ENCODE measurements at places on chromosomes 4 and X.

DNA sequence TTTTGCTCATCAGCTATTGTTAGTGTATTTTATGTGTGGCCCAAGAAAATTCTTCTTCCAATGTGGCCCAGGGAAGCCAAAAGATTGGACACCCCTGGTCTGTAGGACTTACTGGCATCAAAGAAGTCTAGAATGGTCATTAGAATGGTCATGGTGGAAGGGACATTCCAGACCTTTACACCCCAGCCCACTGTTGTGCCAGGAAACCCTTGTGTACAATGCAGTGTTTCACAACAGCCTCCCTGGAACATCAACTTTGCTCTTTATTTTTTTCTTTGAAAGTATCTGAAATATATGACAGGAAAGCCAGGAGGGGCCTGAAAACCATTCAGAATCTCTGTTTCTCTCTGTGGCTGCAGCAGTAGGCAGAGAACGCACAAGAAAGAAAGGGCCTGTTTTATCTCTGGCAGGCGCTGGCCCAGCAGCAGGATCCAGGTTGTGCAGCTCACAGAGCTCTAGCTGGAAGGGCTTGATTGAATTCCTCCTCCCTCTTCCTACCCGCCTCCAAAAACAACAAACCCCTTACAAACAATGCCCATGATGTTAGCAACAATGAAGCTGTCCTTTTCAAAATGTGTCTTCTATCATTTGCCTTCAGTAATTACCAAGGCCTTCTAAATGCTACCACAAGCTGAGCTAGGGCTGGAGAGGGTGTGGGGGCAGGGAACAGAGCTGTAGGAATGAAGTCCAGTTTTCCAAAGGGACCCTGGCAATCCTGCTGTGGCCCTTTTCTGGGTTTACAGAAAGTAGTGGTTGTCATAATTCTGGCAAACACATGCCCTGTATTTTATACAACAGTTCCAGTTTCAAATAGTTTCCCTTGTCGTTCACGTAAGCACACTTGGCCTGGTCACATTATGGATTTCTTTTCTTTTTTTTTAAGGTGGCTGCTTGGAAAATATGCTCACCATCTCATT lies 32.3 kb upstream of the TFDP3 start:
- DNase-seq: no peak

DNA sequence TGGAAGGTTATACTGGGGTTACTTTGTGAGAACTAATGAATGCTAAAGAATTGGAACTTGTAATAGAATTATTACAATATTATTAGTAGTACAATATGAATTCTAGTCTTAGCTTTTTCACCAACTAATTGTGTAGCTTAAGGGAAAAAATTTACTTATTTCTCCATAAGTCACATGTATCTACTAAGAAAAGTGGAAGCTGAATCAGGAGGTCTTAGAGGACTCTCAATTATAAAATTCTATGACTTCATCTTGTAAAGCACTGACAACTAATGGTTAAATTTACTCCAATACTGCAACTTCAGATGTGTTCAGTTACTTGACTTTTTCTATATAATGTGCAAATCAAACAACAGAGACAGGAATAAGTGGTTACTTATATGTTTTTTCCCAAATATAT lies 899 bp upstream of the TMPRSS11D start:
- DNase-seq: no peak

DNA sequence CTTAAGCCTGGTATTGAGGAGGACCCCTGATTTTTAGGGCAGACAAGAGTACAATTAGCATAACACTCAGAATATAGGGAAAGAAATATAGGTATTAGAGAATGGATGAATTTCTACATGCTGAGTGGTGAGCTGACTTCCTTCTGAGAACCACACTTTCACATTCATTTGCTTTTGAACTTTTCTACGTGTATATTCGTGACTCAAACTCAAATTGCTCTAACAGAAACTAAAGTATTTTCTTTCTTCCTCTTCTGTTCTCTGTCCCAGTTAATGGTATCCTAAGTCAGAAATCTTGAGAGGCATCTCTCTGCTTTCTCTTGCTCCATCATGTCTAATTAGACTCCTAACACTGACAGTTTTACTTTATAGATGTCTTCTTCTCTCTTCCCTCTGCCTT lies 103.2 kb upstream of the CITED1 start:
- DNase-seq: no peak

DNA sequence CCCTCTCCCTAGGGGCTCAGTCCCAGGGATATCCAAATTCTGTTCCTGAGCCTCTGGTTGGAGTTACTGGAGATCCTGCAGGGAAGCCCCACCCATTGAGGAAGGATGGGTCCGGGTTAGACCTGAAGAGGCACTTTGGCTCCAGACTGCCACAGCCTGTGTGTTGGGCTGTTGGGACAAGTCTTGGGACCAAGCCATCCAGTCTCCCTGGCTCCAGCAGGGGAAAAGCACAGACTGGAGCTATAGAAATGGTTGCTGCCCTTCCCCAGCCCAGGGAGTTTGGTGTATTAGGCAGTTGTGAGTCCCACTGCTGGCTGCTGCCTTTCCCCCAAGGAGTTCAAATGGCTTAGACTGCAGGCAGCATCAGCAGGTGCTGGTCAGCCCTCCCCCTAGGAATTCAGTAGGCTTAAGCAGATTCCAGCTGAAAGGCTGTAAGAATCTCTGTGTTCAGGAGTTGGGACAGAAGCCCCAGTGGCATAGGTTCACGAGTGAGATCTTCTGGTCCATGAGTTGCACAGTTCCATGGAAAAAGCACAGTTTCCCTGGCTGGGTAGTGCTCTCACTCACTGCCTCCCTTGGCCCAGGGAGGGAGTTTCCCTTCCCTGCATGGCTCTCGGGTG lies 344.0 kb upstream of the EPHA5 start:
- no peak for DNase-seq
